Aorta (tissue), 5 donors: ENCODE measurements at places on chromosomes 12 and 14. TPM values are rescaled to one million over a fixed set of nuclear protein-coding genes. Genes with fewer than 3 reads are reported as not detected.

The TMEM116 gene
- 9.9 TPM for total RNA-seq

The TEX22 gene
- 1.2 TPM for total RNA-seq

The RD3L gene
- not detected for total RNA-seq

The C14orf39 gene
- total RNA-seq, result 0.60 TPM

DNA sequence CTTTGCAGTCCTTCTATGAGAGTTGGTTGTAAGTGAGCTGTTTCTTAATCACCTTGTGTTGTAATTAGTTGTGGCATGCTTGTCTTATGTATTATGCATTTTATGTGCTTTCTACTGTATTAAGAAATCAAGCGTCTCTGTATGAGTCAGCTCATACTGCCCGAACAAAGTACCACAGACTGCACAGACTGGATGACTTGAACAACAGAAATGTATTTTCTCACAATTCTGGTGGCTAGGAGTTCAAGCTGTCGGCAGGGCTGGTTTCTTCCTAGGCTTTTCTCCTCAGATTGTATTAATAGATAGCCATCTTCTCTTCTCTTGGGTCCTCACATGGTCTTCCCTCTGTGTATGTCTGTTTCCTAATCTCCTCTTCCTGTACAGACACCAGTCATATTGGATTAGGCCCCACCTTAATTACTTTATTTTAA lies 77.7 kb downstream of the FLRT2 start:
- DNase-seq, result no peak

DNA sequence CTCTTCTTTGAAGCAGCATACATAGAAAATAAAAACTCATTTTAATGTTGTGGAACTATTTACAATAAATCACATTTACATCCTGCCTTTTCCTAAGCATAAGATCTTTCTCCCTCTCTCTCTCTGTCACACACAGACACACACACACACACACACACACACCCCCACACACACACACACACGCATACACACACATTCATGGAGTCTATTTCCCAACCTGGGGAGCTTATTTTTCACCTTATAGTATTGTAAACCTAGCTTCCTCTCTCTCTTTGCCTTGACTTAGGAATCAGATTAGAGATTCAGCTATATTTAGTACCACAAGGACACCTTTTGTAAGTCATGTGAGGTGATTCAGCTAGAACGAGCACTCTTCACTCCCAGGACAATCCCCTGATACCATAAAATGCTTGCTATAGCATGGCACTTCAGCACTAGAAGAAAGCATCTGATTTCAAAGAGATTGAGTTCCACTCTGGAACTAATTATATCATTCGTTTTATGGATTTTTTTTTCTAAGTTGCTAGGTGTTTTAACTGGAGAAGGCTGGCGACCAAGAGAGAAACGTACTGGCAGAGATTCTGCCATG lies 23.6 kb downstream of the TMEM30B start:
- DNase-seq, result no peak

- DNase-seq, result peak; percentile 14
These were observed 11.2 kb downstream of the MOK start for GRCh38 chr14:102293781-102294180.

DNA sequence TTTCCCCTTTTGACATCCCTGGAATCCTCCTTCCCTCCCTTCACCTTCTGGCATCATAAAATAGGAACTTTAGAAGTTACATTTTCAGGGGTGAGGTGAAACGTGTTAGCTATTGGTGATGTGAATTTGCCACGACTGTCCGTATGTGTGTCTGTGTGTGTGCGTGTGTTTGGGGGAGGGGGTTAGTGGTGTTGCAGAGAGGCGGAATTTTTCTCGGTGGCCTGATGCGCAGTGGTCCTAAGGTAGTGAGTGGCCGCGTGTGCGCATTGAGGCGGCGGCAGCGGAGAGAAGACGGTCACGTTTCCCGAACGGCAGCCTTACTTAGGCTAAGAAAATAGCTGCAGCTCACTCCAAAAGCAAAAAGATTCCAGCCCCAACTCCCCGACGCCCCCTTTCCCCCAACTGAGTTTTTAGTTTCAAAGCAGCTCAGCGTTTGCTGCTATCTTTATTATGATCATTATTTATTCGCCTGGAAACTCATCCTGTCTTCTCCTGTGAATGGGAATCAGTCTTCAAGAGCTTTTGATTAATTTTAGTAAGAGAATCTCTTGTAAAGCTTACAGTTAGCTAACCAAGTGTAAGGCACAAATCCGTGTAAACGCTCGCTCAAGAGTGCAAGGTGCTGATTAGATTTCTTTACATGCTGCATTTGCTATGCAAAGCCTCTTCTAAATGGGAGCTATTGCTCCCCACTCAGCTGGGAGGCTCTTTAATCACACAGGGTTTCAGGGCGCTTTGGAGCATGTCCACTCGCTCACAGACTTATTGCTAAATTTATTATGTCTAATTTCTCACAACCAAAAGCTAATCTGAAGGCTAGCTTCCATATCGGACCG lies 4.7 kb downstream of the FLRT2 start:
- DNase-seq, result no peak

DNA sequence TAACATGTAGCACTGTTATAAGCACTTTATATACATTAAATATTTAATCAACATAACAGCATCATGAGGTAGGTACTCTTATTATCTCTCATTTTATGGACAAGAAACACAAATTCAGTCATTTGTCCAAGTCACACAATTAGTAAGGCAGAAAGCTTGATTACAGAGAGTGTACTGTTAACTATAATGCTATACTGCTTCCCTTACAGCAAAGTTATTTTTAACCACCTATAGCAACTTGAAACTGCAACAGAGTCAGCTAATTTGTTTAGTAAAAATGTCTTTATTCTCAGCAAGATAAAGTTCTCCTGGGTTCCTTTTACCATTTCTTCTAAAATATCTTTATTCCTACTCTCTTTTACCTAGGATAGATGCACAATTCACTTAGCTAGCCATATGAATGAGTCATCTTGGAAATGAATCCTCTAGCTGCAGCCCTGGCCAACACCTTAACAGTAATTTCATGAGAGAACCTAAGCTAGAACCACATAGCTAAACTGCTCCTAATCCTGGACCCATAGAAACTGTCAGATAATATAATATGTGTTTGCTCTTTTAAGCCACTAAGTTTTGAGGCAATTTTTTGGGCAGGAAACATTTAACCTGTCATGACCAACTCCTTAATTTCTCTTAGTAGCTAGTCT lies 90.2 kb upstream of the HECTD1 start:
- DNase-seq, result no peak

- no peak for DNase-seq
These were observed 173.5 kb downstream of the CHST11 start for GRCh38 chr12:104630230-104630670.

- DNase-seq, result no peak
These were observed 136.2 kb downstream of the SLCO1B3 start for GRCh38 chr12:20946732-20947131.

DNA sequence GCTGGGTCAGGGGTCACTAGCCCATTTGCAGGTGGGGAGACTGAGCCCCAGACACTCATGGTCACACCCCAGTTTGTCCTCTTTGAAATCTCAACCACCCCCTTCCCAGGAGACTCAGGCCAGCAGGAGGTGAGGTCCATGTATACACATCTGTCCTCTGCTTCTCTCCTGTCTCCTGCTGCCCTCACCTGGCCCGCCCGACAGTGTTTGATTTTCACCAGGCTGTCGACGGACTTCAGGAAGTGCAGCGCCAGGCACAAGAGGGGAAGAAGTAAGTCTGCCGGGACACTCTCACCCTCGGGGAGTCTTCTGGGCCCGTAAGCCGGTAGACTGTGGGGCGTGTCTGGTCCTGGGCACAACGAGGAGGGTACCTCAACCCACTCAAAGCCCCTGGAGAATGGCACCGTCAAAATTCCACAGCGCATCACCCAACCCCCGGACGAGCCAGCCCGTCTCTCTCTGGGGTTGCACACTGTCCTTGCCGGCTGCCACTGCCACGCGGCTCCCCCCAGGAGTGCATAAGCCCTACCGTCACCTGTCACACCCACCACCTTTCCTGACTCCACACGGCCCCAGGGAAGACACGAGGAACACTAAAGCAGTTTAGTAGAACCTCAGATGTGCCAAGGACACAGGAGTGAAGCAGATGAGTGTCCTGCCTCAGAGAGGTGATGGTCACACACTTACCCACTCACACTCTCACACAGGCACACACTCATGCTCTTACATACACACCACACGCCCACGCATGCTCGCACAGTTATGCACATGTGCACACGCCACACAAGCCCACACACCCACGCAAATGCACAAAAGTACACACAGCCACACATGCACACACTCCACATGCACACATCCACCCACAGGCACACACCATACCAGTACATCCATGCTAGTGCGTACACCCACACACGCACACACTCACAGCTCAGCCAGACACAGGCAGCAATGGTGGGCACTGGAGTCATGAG lies 13.1 kb upstream of the SIVA1 start:
- DNase-seq, result no peak

DNA sequence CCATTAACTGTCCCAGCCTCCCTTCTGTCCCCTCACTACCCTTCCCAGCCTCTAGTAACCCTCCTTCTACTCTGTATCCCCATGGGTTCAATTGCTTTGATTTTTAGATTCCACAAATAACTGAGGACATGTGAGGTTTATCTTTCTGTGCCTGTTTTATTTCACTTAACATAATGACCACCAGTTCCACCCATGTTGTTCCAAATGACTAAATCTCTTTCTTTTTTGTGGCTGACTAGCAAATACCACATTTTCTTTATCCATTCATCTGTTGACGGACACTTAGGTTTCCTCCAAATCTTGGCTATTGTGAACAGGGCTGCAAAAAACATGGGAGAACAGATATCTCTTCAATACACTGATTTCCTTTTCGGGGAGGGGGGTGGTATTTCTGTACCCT lies 65.7 kb downstream of the PRKD1 start:
- DNase-seq, result no peak
